ENCODE measurements at places on chromosomes 3 and 15.
A peak's percentile ranks its signal among the peaks of the same experiment; 100 is the strongest.

DNA sequence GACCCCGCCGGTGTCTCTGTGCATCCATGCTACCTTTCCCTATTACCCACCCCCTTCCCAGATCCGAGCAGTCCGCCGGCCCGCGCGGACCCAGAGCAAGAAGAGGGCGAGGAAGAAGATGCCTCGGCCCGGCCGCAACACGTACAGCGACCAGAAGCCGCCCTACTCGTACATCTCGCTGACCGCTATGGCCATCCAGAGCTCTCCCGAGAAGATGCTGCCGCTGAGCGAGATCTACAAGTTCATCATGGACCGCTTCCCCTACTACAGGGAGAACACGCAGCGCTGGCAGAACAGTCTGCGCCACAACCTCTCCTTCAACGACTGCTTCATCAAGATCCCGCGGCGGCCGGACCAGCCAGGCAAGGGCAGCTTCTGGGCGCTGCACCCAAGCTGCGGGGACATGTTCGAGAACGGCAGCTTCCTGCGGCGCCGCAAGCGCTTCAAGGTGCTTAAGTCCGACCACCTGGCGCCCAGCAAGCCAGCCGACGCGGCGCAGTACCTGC lies 788 bp downstream of the FOXB1 start:
- H3K4me3 ChIP-seq = no peak overlapping the region
- no peaks in the 10 kb centered on the region for H3K4me1 ChIP-seq
- no peak overlapping the region for H3K27ac ChIP-seq
- H3K27me3 ChIP-seq = no peaks in the 10 kb centered on the region
- no peaks in the 10 kb centered on the region for H3K36me3 ChIP-seq
- DNase-seq = no peak

DNA sequence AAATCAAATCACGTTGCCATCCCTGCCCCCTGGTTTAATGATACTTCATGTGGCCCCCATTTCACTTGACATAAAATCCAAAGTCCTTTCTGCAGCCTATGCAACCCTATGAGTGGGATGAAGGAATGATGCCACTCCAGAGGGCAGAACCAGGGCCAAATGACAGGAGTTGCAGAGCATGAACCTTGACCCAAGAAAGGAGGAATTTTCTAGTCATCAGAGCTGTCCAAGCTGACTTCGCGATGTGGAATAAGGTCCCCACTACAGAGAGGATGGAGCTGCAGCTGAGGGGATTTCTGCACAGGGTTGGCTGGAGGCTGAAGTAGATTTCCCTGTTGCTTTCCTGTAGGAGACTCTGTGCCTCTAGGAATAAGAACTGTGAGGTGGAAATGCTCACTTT lies 15.8 kb upstream of the EPHB3 start:
- no peaks in the 10 kb centered on the region for H3K27me3 ChIP-seq
- H3K27ac ChIP-seq = no peak overlapping the region
- no peak overlapping the region for H3K4me3 ChIP-seq

- H3K36me3 ChIP-seq = no peaks in the 10 kb centered on the region
- H3K4me3 ChIP-seq = no peak overlapping the region
- no peak for DNase-seq
- H3K4me1 ChIP-seq = no peaks in the 10 kb centered on the region
- no peaks in the 10 kb centered on the region for H3K27me3 ChIP-seq
- no peak overlapping the region for H3K27ac ChIP-seq
These were observed 765.8 kb upstream of the ARRDC4 start for GRCh38 chr15:97194750-97195149.

DNA sequence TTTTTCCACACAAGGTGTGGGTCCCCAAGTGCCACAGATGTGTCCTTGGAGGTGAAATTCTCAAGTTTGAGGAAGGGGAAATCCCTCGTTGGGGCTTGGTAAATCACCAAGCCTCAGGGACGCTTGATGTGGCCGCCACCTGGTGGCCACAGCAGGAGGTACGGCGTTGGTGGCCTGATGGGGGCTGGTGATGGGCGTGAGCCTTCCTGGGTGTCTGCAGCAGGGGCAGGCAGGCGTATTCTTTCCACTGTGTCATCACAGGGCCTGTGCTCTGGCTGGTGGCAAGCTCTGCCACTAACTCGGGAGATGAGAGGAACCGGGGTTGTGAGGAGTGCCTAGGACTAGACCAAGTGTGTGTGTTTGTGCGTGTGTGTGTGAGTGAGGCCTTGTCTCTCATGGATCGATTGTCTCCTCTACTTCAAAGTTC lies 4.2 kb downstream of the ACOX2 start:
- H3K4me3 ChIP-seq = no peak overlapping the region
- no peaks in the 10 kb centered on the region for H3K36me3 ChIP-seq

GRCh38 chr3:189146848-189147247 lies 24.9 kb upstream of the TPRG1 start:
- no peak for DNase-seq
- H3K36me3 ChIP-seq = no peaks in the 10 kb centered on the region
- no peaks in the 10 kb centered on the region for H3K27me3 ChIP-seq
- no peaks in the 10 kb centered on the region for H3K4me1 ChIP-seq
- no peak overlapping the region for H3K4me3 ChIP-seq
- no peak overlapping the region for H3K27ac ChIP-seq

DNA sequence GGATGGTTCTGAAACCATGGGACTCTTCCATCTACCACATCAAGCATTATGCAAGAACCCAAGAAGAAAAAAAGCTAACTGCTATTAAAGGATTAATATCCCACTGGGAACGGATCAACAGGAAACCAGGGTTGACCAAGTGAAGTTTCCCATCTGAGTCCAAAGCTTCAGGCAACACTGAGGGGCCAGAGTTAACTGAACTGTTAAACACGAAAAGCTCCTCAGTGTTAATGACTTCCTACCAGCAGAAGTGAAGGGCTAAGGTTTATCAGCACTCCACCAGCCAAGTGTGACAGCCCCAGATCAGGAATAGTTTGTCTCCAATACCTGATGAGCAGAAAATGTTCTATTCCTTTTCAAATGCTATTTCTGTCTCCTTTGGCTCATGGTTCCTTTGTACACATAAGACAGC lies 36.7 kb downstream of the PTPN9 start:
- no peaks in the 10 kb centered on the region for H3K27me3 ChIP-seq
- DNase-seq = no peak
- no peak overlapping the region for H3K4me3 ChIP-seq
- peaks cover 15% of the 10 kb centered on the region for H3K4me1 ChIP-seq
- H3K27ac ChIP-seq = peak overlapping the region; percentile 2

DNA sequence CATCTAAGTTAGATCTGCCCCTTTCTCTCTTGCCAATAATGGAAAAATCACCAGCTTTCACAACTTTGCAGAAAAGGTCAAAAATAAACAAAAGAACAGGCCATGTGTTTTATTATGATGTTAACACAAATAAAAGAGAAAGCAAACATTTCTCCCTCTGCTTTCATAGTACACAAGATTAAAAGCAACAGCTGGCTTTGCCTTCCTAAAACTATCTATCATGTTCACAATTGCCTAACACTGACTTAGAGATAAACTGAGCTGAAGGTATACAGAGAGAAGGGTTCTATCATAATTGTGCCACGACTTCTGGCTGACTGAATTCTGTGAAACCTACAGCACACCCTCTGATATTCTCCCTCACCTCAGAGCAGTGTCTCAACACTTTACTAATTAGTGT lies 29.4 kb downstream of the AADAC start:
- H3K4me1 ChIP-seq = peaks cover 4% of the 10 kb centered on the region
- no peak for DNase-seq
- H3K27me3 ChIP-seq = no peaks in the 10 kb centered on the region
- H3K4me3 ChIP-seq = no peak overlapping the region
- H3K36me3 ChIP-seq = no peaks in the 10 kb centered on the region

GRCh38 chr3:4888913-4889846 lies 90.1 kb upstream of the BHLHE40 start:
- no peak for DNase-seq
- H3K4me1 ChIP-seq = no peaks in the 10 kb centered on the region
- H3K27me3 ChIP-seq = no peaks in the 10 kb centered on the region
- H3K4me3 ChIP-seq = no peak overlapping the region
- H3K36me3 ChIP-seq = no peaks in the 10 kb centered on the region
- no peak overlapping the region for H3K27ac ChIP-seq

DNA sequence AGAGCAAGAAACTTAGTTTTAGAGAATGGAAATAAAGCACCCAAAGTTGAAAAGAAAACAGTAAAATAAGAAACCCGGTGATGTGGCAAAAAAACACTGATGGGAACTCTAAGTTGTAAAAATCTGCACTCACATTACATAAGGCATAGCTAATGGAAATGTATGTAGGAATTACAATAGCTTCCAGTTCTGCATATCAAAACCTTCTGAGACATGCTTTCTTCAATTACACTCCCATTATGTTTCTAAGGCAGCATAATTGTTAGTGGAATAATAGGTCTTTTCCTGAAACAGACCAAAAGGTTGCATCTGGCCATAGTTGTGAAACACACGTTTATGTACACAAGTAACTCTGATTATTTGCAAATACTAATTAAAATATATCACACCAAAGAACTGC lies 41.4 kb downstream of the SLC30A4 start:
- no peak for DNase-seq
- no peak overlapping the region for H3K27ac ChIP-seq
- H3K4me3 ChIP-seq = no peak overlapping the region
- H3K36me3 ChIP-seq = no peaks in the 10 kb centered on the region
- H3K4me1 ChIP-seq = no peaks in the 10 kb centered on the region
- H3K27me3 ChIP-seq = no peaks in the 10 kb centered on the region

- no peak overlapping the region for H3K27ac ChIP-seq
- no peak overlapping the region for H3K4me3 ChIP-seq
- H3K27me3 ChIP-seq = no peaks in the 10 kb centered on the region
- peaks cover 14% of the 10 kb centered on the region for H3K4me1 ChIP-seq
- no peak for DNase-seq
These were observed 6.0 kb downstream of the HCLS1 start for GRCh38 chr3:121654493-121655385.

DNA sequence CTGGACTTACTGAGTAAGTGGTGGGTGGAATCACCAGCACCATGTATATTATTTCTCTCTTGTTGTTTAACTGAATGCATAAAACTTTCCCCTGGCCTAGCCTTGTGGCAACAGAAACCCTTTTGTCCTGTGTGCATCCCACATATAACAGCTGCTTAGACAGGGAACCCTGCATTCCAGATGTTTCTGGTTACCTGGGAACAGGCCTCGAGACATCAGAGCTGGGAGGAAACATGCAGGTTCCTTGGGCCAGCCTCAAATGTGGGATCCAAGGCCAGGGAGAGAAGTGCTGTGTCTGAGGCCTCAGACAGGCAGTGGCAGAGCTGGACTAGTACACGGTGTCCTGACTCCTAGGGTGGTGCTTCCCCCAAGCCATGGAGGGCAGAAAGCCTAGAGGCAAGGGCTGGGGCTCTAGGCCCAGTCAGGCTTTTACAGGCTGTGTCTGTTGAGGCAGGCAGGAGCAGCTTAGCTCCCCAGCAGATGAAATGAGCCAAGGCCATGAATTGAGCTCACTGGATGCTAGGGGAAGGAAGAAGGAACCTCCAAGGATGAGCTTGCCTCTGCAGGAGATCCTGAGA lies 57.7 kb downstream of the ITGA11 start:
- DNase-seq = no peak
- peaks cover 10% of the 10 kb centered on the region for H3K4me1 ChIP-seq
- no peaks in the 10 kb centered on the region for H3K36me3 ChIP-seq
- no peaks in the 10 kb centered on the region for H3K27me3 ChIP-seq
- H3K27ac ChIP-seq = no peak overlapping the region

DNA sequence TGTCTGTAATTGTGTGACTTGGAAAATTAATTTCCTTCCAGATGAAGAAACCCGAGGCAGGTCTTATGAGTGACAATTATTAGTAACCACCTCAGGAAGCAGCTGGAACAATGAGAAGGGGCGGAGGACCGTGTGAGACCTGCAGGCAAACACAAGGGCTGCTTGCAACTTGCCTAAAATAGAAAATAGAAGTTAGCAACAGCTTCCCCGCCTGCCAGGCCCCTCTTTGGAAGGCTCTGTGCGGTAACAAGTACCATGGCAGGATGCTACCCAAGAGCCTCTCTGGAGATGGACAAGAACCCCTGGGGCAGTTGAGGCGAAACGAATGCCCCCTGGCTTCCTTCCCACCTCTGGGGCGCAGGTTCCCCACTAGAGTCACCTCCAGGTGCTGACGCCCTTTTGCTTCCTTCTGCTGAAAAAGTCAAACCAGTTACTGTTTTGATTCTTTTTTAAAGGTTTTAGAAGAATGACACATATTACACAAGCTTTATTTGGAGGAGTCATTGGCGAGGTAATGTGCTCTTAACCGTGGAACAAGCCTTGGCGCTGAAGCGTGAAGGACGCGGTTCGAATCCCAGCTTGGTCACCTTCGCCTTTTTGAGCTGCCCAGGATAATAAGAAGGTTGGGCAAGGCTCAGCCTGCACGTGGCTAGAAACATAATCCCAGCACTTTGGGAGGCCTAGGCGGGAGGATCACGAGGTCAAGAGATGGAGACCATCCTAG lies 47.0 kb upstream of the SYNM start:
- H3K36me3 ChIP-seq = no peaks in the 10 kb centered on the region
- no peak overlapping the region for H3K4me3 ChIP-seq
- no peaks in the 10 kb centered on the region for H3K27me3 ChIP-seq

DNA sequence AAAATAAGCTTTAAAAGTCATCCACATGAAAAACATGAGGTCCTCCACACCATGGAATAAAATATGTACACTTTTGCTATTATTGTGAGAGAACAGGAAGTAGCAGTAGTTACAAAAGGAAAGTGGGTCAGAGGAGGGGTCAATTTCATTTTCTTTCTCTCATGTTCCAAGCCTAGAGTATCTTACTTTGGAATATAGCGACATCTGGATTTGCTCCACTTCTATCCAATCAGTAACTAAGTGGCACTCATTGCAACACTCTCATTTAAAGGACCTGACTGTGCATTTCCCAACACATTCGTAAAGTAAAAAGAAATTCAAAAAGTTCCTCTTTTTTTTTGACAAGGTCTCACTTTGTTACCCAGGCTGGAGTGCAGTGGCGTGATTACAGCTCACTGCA lies 637.3 kb downstream of the TUSC7 start:
- no peak overlapping the region for H3K4me3 ChIP-seq
- DNase-seq = no peak
- no peak overlapping the region for H3K27ac ChIP-seq
- H3K4me1 ChIP-seq = no peaks in the 10 kb centered on the region
- no peaks in the 10 kb centered on the region for H3K27me3 ChIP-seq
- no peaks in the 10 kb centered on the region for H3K36me3 ChIP-seq

DNA sequence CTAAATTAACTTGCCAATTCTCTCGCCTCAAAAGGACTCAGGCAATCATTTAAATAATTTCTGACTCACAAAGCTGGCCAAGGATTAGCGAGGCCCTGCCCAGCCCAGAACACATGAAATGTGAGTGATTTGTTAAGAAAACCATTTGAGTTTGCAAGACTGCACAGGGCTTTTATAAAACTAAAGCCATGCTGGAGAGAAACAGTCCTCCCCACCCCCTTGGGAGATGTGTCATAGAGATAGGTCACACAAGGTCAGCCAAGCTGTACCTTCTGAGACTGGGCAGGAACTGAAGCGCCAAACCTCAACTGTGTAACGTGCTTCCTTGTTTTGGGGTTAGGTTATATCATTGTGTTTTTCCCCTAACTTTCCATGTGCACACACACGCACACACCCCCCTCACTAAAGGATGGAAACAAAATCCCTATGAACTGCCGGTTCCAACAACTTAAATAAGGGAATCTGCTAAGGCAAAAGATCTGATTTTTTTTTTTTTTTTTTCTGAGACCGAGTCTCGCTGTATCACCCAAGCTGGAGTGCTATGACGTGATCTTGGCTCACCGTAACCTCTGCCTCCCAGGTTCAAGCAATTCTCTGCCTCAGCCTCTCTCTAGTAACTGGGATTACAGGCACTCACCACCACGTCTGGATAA lies 8.1 kb downstream of the SPATA12 start:
- peaks cover 68% of the 10 kb centered on the region for H3K4me1 ChIP-seq
- peak; percentile 99 for DNase-seq
- peak overlapping the region; percentile 96 for H3K27ac ChIP-seq
- H3K4me3 ChIP-seq = peak overlapping the region; percentile 21
- H3K27me3 ChIP-seq = no peaks in the 10 kb centered on the region
